CD4-positive, alpha-beta T cell treated with Interleukin-1 beta for 1 hour (primary cell): ENCODE measurements at places on chromosomes 2 and 18.

- no peak for DNase-seq
These were observed 3.0 kb upstream of the OSR1 start for GRCh38 chr2:19361325-19361990.

- no peak for DNase-seq
These were observed 16.6 kb downstream of the EPHA4 start for GRCh38 chr2:221555494-221555846.

DNA sequence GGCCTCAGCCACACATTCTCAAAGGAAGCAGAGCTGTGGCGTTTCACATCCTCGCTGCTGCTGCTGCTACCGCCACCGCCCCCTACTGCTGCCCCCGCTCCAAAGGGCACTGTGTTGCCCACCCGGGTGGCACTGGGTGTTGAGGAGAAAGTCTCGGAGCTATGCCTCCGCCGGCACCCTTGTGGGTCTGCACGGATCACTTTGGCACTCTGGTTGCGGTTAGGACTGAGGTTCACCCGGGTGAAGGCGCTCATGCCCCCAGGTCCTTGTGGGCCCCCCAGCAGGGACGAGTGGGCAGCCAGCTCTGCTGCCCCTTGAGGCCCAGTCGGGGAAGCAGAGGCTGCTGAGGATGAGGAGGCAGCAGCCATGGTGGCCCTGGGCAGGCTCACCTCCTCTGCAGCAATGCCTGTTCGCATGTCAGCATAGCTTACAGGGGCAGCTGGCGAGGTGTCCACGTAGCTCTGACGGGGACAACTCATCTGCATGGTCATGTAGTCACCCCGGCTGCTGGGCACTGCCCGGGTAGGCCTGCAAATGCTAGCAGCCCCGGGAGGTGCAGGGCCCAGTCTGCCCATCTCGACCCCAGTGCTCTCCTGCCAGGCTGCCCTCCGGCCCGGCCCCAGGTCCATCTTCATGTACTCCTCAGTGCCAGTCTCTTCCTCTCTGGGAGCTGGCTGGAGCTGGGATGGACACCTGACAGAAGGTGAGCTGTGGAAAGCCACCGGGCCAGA lies 4.2 kb downstream of the IRS1 start:
- DNase-seq, result no peak

- DNase-seq, result no peak
These were observed 5.0 kb downstream of the NT5DC4 start for GRCh38 chr2:112725545-112726457.

DNA sequence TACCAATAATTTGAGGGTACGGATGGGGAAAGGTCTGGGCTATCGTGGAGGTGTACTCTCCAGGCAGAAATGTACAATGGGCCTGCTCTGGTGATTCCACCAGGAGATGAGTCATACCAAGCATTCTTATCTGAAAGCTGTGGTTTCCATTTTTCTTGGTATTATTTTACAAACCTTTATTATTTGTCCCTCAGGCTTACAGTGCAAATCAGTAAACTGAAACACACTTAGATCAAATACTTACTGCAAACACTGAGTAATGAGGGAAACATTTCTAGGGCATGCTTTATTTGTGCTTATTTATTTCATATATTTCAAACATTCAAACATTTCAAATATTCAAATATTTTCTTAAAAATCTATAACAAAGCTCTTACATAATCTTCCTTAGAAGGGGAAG lies 319.8 kb downstream of the RND3 start:
- no peak for DNase-seq

GRCh38 chr18:72161691-72162090 lies 382.5 kb downstream of the CBLN2 start:
- DNase-seq, result no peak

GRCh38 chr2:166841152-166841551 lies 47.1 kb upstream of the XIRP2 start:
- no peak for DNase-seq

- DNase-seq, result no peak
These were observed 196.5 kb downstream of the SATB2 start for GRCh38 chr2:199261239-199261638.

DNA sequence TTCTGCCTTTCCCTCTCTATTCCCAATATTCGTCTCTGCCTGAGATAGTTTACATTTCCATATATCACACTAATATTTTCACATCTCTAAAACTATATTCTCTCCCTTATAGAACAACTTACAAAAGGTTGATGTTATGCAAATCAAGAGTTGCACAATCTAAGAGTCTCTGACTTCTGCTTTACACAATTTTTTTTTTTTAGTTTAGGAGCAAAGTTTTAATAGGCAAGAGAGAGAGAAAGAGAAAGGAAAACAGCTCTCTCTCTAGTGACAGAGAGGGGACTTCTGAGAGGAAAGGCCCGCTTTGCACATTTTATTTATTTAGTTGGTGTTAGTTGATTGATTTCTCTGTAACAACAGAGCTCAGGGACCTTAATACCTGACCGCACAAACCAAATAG lies 380.2 kb downstream of the TXNL1 start:
- DNase-seq, result no peak

- no peak for DNase-seq
These were observed 105.4 kb upstream of the LCLAT1 start for GRCh38 chr2:30341500-30342267.

DNA sequence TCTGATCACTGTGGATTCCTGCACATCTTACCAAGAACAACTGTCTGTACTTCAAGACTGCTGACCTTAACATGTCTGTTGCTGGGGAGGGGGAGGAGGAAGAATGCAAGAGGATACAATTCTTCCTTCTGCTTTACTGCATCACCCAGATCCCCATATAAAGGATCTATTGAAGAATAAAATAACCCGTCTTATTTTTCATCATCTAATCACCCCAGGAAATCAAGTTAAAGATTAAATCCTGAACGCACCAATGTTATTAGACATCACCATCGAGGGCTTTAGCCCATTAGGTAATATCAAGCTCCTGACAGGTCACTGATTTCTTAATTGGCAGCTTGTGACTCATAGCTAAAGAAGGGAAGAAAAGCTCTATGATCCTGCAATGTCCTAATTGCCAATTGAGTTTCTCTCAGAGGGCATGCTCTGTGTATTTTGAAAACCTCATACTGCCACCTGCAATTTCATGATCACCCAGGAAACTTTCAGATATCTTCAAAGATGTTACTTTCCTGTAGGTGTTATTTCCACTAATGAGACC lies 75.4 kb upstream of the KCNE4 start:
- DNase-seq, result no peak

DNA sequence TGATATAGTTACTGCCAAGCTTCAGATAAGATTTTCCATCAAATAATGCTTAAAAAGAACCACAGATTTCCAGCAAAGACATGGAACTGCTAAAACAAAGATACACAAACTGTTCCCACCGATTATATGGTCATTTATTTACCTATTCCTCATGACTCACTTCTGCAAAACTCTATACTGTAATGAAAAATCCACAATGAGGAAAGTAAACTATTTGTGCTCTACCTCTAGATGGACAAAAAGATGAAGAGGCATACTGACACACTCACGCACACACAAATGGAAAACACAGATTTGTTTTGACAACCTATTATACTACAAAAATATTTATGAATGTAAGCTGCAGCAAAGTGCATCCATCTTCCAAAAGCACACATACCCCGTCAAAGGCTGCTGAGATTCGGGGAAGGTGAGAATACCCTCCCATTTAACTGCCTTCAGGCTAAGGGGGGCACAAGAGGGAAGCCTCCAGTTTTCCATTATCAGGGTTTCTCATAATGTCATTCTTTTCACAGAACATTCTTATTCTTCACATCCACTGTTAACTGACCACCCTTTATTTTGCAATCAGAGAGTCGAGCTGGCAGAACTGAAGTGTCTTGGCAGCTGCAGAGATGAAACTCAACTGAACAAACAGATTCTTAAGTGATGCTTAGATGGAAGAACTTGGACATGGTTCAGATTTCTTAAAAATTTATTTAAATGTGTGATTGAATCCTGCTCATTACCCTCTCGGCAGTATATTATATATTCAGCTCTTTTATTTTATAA lies 115.9 kb upstream of the TANK start:
- no peak for DNase-seq

DNA sequence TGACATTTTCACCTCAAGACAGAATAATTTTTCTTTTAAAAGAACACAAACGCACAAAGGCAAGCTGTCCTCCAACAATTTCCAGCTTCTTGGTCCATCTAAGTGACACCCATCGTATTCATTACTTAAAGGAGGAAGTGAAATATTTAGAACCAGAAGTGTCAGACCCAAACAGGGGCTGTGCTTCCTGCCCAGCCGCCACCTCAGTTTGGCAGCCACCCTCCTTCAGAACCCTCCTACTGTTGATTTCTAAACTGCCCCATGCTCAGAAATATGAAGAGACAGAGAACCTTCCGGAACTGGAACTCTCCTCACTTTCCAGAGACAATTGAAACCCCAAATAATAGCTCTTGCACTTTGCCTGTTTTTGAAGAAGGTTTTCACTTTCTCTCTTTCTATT lies 734.8 kb upstream of the SALL3 start:
- DNase-seq, result no peak

DNA sequence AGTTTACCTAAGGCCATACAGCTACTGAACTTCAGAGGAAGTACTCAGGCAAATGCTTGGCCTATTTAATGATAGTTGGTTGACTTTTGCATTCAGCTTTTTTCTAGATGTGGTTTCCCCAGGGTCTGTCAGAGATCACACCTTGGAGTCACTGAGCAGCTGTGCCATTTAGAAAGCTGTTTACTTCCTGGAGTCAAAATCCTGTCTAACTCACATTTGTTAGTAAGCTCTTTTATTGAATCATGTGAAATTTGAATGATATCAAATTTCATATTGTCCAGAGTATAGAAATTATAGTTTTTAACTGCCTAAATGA lies 7.6 kb upstream of the TRIB2 start:
- peak; percentile 66 for DNase-seq

DNA sequence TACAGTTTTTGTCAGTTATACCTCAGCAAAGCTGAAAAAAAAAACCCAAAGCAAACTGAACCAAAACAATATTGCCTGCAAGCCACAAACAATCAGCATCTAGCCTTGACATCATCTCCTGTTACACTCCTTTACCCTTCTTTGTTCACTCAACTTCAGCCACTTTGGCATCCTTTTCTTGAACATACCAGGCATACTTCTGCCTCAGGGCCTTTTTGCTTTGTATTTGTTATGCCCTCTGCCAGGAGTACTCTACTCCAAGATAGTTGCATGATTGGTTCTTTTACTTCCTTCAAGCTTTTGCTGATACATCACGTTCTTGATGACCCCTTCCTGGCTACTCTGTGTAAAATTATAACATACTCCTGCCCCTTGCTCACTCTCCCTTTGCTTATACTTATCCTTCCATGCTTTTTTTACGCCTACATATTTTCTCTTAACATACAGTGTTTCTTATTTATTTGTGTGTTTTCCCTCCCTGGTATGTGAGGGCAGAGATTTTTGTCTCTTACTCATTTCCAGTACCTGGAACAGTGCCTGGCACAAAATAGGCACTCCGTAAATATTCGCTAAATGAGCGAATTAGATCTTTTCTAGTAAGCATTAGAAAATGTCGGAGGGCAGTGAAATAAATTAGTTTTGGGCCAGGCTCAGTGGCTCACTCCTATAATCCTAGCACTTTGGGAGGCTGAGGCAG lies 12.7 kb downstream of the ABI2 start:
- DNase-seq, result no peak

GRCh38 chr2:27390822-27391679 lies 10.5 kb upstream of the ZNF513 start:
- DNase-seq, result no peak

GRCh38 chr2:235850771-235851551 lies 317.2 kb downstream of the GBX2 start:
- no peak for DNase-seq

- DNase-seq, result no peak
These were observed 38.8 kb upstream of the METTL21A start for GRCh38 chr2:207663870-207664545.
